Omental fat pad (tissue), 4 donors: ENCODE measurements at places on chromosomes 7 and 10.

GRCh38 chr7:29432721-29433120 is 130.9 kb upstream of the PRR15 start:
- no peak for DNase-seq

GRCh38 chr10:98425511-98426352 is 10.8 kb upstream of the PYROXD2 start:
- no peak for DNase-seq

- no peak for DNase-seq
Observed at GRCh38 chr10:69915215-69915560, 113.5 kb downstream of the COL13A1 start.

- DNase-seq: no peak
Observed at GRCh38 chr7:72924386-72924732, 536 bp upstream of the POM121 start.

DNA sequence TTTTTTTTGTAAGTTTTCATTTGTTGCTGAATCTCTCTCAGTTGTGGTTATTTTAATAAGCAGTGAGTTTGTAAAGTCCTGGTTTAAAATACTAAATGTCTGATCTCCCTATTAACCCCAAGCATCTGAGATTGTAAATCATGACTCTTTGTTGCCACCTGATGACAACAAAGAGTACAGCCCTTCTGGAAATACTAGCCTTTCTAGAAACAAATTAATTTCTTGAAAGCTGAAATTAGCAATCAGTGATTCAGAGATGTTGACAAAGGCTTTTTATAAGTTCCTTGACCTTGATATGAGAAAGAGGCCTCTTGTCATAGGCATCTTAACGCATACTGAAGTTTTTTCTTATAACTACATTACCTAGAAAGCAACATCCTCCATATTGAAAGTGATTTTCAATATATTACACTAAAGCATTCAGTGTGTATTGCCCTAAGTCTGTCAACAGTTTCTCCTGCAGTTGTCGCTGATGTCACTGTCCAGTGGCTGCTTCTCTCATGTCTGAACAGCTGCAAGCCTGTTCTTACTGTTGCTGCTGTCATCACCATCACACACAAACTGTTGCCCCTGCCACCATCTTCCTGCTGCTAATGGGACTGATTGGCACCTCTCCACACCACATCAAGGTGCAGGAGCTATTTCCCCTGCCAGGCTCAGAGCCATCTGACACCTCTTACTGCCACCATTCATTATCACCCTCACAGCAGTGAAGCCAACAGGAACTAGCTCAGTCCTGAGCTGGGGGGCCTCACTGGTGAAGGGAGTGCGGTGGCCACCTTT is 95.1 kb upstream of the LRGUK start:
- DNase-seq: no peak

DNA sequence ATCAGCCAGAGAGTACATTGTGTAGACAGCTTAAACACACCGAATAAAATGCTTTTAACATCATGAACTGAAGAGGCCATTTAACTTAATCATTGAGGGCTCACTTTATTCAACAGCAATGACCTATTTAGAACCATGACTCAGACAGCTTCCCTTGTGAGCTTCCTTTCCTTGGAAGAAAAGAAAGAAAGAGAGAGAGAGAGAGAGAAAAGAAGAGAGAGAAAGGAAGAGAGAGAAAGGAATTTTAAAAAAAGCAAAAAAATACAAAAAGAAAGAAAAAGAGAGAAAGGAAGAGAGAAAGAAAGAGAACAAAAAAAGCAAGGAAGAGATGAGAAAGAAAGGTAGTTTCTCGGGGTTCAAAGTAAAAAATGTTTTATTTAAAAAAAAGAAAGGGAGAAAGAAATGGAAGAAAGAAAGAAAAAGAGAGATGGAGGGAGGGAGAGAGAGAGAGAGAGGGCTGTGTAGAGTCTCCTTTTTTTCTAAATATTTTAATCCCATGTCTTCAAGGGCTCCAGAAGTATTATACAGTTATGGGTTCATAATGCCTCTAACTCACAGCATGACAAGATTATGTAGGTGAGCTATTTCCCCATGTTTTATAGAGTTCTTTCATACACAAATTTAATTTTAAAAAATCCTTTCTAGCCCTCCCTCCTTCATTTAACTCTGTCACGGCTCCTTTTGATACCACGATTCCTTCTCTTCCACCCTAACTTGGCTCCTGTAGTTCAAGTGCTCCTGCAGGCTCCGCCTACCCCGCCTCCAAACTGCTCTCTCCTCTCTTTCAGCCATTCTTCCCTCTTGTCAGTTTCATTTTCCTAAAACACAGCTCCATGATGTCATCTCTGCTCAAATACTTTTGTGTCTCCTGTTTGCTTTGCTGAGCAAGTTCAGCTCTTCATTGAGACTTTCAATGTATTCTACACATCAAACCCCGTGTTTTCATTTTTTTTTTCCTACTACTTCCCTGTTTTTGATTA is 85.5 kb downstream of the PRTFDC1 start:
- DNase-seq: no peak

DNA sequence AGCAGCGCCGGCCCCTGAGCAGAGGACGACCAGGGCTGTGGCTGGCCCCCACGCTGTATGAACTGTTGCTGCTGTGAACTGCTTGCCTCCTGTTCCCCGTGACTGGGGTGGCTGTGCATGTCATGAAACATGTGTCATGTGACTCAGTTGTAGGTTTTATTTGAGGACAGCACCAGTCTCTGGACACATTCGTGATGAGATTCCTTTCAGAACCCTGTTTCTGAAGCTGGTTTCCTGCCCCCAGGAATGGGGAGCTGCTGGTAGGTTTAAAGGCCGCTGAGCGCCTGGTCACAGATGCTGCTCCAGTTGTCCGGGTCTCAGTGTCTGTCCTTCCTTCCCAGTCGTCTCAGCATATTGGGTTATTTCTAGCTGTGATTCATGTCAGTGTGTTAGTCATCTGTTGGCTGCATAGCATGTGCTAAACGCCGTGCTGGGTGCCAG is 79.1 kb upstream of the PPIF start:
- DNase-seq: no peak

DNA sequence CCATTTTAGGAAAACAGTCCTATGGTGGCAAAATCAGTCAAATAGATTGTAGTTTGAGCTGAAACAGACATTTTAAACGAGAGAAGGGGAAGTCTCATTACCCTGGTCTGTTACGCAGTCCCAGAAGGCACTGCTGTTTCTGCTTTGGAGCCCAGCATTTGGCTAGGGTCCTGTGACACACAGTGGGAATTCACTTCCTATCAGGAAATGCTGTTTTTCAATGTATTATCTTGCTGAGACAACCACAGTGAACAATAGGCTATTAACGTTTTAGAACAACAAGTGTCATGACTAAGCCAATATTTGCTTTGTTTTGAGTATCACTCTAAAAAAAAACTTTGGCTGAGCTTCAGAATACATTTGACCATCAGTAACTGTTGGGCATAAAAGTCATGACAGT is 74.1 kb downstream of the ADD3 start:
- no peak for DNase-seq

DNA sequence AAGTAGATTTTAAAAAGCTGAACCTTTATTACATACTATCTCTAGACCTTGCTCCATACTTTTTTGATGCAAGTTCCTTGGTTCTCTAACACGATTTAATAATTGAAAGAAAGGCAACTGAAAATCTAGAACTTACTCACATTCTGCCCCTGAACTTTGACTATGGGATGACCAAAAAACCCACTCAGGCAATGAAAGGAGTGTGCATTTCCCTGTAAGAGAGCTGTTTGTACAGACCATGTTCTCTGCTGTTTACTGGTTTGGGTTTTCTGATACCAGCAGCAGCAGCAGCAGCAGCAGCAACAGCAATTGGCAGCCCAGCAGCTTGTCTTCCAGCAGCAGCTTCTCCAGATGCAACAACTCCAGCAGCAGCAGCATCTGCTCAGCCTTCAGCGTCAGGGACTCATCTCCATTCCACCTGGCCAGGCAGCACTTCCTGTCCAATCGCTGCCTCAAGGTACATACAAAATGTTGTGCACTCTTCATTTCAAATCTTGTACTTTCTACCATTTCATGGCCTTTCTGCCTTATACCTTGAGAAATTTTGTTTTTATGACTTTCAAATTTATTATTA is 216.7 kb downstream of the FOXP2 start:
- no peak for DNase-seq

DNA sequence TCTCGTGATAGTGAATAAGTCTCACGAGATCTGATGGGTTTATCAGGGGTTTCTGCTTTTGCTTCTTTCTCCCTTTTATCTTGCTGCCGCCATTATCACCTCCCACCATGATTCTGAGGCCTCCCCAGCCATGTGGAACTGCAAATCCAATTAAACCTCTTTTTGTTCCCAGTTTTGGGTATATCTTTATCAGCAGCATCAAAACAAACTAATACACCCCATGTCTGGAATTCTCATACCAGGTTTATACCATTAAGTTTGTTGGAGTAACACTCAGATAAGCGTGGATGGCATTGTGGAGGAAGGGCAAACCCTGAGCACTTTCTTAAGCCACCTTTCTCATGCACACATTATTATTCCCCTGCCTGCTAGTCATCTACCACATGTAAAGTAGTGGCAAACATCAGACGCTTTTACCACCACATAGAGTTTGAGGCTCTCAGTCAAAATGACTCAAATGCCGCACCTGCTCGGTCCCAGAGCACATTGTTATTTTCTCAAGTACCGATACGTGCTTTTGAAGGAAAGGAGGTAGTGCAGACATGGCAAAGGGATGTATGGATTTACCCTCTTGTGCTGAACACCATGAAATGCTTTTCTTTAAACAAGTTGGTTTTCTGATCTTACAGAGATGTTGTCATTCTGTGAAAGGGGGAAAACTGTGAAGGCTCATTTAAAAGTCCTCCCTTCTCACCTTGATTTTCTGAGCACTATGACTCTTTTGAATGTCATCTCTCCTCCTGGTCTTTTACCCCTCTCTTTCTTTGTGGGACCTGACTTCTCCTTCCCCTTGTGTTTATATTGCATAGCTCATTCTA is 429.7 kb downstream of the EXOC4 start:
- no peak for DNase-seq

- no peak for DNase-seq
Observed at GRCh38 chr10:132670546-132671227, 115.3 kb downstream of the NKX6-2 start.

GRCh38 chr10:57897611-57898010 is 370.1 kb downstream of the IPMK start:
- no peak for DNase-seq
